ENCODE measurements at places on chromosomes 12 and 14. TPM values are rescaled to one million over a fixed set of nuclear protein-coding genes. Genes with fewer than 3 reads are reported as not detected.

DNA sequence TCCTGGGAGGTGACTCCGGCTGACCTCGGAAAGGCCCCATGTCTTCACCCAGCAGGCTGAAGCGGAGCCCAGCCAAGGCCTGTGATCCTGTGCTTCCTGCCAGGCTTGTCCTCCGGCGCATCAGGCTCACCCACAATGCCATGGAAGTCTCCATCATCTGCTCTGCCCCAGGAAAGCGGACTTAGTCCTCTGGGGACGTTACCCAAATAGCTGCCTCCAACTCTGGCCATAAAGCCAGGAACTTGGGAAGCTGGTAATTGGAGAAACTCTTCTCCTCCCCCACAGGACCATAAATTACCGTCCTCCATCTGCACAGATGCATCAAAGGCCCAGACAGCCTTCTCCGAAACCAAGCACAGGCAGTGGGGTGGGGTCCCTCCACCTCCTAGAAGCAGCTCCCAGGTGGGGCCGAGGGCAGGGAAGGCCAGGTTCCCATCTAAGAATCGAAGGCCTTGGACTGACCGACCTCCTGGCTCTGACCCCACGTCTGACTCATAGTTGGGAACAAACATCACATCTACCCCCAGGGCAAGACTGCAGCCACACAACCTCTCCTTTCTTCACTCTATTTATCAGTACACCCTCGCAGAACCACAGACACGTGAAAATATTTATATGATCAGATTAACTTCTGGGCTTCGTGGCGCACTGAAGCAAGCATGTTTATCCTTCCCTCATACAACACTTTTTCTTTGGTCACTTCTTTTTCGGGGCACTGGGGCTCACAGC is 56.4 kb downstream of the PITPNM2 start:
- peak; percentile 87 for DNase-seq

DNA sequence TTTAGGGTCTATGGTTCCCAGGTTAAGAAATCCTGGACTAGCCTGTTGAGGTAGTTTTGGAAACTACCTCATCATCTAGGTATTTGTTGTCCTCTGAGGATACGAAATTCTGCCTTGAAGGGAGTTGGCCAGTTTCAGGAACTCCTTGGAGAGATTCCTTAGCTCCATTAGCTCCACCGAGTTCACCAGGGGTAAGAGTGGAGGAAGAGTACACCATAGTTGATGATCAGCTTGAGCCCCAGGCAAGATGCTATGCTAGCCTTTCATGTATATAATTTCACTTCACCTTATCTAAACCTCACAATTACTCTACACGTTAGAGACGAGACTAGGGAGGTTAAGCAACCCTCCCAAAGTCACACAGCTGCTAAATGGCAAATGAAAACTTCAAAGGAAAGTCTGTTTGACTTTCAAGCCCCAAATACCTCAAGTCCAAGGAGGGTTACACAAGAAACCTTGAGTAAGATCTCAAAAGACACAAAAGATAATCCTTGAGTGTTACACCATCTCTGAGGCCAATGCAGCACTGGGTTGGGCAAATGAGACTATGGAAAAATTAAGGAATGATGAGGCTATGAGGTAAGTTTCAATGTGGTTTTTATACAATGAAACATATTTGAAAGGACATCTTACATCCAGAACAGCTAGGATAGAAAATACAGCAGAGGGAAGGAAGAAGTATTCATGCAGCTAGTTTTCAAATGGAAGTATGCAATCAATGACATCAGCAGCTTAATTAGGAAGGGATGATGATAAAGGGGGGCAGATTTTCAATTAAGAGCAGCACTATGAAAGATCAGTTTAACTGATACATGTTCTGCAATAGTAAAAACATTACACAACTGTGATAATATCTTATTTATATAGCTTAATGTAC is 97.2 kb upstream of the KRAS start:
- DNase-seq: no peak

GRCh38 chr12:108691998-108692808 is 39.1 kb downstream of the CORO1C start:
- no peak for DNase-seq

DNA sequence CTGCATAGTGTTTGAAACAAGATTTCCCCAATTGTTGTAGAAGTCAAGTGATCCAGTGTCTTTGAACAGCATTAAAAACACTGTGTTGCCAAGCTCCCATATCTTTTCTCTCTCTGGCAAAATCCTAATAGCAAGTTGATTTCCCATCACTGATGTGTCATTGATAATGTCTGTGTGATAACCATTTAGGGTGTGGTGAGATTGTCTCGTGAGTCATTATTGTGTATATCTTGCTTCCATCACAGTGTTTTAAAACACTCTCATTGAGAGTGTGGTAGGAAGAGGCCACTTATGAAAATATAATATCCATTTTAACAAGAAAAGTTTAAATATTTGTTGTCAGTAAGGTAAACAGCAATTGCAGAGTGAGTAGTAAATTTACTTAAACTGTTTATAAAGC is 74.7 kb downstream of the PRORP start:
- DNase-seq: no peak

DNA sequence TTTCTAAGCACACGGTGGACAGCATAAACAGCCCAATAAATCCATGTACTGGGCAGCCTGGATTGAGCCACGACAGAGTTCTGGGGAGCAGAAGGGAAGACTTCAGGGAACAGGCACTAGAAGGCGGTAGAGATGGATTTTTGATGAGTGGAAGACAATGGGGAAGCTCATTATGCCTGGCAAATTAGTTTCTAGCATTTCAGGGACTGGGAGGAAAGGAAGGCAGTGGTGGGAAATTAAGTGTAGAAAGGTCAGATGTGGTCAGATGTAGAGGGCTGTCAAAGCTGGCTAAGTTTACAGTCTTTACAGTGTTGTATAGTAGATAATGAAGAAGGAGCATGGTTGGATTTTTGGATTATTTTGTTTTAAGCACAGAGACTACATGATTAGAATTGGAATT is 9.2 kb downstream of the EGLN3 start:
- DNase-seq: no peak

GRCh38 chr12:752695-753610 is 574 bp downstream of the WNK1 start:
- DNase-seq: peak; percentile 79

DNA sequence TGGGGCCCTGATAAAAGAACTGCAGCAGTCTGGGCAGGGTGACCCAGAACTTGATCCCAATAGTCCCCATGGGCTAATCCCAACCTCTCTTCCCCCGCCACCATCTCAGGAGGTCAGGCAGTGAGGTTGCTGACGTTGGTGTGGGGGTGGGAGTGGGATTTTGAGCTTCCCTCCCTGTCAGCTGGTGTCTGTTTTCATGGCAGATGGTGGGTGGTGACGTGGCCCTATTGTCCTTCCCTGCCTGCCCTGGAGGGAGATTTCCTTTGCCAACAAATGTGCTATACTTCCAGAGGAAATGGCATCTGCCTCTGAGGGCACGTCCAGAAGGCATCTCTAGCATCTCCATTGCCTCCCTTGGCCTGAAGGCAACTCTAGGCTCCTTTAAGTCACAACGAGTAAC is 37.7 kb downstream of the NEUROD4 start:
- no peak for DNase-seq

- no peak for DNase-seq
Observed at GRCh38 chr12:45381351-45381750, 165.5 kb downstream of the ANO6 start.

GRCh38 chr12:3315201-3315661 is 175.8 kb upstream of the PRMT8 start:
- peak; percentile 84 for DNase-seq

DNA sequence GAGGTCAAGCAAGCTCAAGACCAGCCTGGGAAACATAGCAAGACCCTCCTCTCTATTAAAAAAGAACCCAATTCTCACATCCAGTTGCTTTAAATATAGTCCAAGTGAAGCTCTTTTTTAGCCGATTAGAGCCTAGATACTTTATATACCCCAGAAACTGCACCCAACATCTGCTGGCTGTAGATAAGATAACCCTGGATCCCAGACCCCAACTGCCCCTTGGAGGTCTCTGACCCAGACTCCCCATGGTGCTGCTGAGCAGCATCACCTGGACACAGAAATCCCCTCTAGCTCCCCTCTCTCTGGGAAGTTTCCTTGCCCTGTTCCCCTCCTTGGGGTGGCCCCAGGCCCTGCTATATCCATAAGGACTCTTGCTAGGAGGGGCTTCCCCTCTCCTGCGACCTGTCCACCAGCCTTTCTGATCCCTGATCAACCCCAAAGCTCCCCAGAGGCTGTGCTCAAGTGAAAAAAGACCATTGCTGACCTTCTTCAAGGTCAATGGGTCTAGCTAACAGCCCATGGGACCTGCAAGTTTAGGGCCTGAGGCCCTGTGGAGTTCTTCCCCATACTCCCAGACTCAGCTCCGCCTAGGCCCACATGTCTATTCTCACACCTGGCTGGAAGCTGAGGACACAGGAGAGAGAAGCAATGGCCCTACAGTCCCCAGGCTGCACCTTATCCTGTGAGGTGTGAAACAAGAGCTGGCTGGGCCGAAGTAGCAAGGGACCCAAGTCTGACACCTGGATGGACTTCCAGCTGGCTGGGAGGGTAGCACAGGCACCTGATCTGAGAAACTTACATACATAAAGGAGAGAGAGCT is 56.2 kb downstream of the ARL6IP4 start:
- no peak for DNase-seq

- DNase-seq: no peak
Observed at GRCh38 chr12:20548611-20549010, 146.5 kb upstream of the SLCO1C1 start.

DNA sequence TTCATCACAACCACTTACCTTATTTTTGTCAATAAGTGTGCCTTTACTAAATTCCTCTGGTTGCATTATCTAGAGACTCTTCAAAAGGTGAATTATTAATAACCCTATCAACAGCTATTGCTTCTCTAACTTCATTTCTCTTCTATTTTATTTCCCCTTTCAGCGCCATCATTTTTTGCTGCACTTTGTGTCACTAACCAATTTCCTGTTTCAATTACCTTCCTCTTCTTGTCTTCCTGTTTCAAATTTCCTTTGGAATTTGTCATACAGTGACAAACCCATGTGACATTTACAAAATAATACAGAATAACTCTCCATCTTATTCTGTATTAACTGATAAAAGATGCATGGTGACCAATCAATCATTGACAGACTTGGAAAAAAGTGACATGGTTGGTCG is 12.2 kb upstream of the CLEC2A start:
- DNase-seq: no peak

GRCh38 chr12:117380083-117380482 is 18.7 kb upstream of the NOS1 start:
- no peak for DNase-seq

DNA sequence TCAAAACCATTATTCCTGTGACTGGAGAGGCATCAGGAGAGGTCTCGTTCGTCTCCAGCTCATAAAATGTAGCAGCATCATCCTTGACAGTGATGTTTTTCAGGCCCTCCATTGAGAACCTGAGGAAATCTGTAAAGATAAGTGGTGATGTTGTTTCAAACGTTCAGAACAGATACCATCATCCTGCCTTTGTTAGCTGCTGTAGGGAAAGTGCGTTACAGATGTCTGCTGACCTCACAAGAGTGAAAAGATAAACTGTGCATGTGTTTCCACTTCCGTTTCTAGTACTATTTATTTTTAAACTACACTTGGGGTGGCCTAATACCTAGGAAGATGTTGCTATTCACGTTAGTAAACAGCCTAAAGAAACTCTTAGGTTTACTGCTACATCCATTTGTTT is 28.4 kb downstream of the BCL2L14 start:
- DNase-seq: no peak

GRCh38 chr12:62720661-62721330 is 214.2 kb downstream of the PPM1H start:
- peak; percentile 82 for DNase-seq

DNA sequence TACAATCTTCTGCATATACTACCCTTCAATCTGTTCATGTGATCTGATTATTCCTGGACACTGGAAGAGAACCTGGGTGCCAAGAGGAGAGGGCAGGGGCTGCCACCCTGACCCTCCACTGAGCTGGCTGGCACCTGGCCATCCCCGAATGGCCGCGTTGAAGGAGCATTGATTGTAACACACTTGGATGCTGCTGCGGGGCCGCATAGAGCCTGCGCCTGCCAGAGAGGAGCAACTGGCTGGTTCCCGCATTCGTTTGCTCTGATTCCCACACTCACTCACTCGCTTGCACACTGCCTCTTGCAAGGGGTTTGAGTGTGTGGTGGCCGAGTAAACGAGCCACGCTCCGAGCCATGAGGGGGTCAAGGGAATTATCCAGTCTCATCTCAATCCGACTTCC is 32.4 kb downstream of the PSEN1 start:
- no peak for DNase-seq

GRCh38 chr14:24231263-24232120 is 675 bp downstream of the NEDD8 start:
- DNase-seq: no peak

DNA sequence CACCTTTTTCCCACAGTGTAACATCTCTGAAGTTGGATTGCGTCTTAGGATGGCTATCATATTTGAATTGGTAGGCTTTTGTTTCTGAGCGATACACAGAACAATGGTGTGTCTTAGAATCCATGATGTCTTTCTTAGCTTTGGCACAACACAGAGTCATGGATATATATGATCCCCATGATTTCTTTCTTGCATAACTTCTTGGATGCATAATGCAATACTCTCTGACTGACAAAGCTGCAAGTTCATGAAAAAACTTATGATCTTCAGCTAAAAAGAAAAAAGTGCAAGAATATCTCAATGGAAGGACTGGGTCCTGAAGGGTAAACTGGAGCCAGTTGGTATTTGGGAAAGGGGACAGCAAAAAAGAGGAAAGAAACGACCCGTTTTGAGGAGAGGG is 48.1 kb downstream of the VWF start:
- DNase-seq: no peak

DNA sequence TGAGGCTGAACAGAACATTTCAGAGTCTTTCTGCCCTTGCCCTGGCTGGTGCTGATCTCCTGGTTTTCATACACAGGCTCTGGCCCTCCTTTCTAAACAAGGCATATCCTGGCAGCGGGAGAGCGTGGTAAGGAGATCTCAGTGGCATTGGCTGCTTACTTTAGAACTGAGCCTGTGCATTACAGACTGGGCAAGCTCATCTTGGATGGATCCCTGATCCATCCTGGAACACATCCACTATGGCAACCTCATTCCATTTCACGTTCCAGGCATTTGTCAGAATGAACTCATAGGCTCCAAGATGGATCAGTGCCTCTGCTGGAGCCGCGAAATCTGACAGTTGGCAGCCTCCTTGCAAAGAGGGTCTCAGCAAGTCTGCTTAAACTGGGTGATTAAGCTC is 224.5 kb upstream of the PELI2 start:
- DNase-seq: no peak

- DNase-seq: peak; percentile 80
Observed at GRCh38 chr12:79547044-79547734, 143.6 kb downstream of the PAWR start.

Gene TOMM20L
- not detected for polyA plus RNA-seq

Gene FAIM2
- 1.3 TPM for polyA plus RNA-seq

Gene NRXN3
- 1.5 TPM for polyA plus RNA-seq

Gene NGB
- not detected for polyA plus RNA-seq

Gene GRIP1
- polyA plus RNA-seq: 3.9 TPM

Gene LAG3
- polyA plus RNA-seq: not detected

Gene FGF6
- polyA plus RNA-seq: not detected

Gene KCNJ8
- 5.6 TPM for polyA plus RNA-seq

Gene GLRX5
- 124 TPM for polyA plus RNA-seq

Gene SERPINA10
- polyA plus RNA-seq: not detected

Gene CCDC197
- not detected for polyA plus RNA-seq

Gene RARG
- 13.2 TPM for polyA plus RNA-seq
